M059J (cell line): ENCODE measurements at places on chromosomes 2 and 18. TPM values are rescaled to one million over a fixed set of nuclear protein-coding genes. Genes with fewer than 3 reads are reported as not detected.
A peak's percentile ranks its signal among the peaks of the same experiment; 100 is the strongest.

DLGAP1 gene
- total RNA-seq, result not detected in 2 replicates

FEV gene
- total RNA-seq, result not detected in 2 replicates

TMEM247 gene
- not detected in 2 replicates for total RNA-seq

DNA sequence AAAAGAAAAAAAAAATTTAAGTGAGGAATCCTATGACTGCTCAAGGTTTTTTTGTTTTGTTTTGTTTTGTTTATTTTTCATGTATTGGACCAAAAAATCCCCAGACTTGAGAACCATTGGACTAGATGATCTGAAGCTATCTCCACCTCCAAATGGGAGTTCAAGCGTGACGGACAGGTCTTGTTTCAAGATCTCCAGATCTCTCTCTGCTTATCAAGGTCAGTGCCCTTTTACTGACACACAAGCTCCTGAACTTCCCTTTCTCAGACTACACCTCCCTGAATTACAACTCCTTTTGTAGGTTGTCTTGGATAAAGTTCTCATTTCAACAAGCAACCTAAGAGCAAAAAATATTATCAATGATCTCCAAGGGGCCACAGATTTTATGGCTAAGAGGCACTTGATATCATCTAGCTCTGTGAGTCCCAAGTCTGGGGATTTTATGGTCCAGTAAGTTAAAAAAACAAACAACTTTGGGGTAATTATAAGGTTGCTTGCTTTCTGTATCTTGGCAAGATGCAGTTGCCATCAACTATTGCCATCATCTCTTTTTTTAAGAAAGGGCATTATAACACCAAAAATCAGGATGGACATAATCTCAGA lies 396.0 kb upstream of the ATP5MC3 start:
- peak; percentile 52 for DNase-seq

DNA sequence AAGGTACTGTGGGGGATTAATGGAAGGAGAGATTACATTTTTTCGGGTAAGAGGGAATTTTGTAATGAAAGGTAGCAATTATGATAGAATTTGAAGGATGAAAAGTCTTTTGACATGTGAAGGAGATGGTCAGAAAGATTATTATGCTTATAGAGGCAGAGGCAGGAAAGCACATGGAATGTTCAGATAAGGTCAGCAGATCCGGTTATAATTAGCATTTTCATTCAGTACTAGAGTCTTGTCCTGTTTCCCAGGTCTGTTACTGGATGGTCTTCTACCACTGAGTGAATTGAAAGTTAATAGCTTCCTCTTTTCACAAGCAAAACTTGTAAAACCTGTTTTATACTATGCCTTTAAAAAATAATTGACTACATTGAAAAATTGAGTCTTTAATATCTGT lies 116.9 kb downstream of the PHLPP1 start:
- no peak for DNase-seq

GRCh38 chr18:60503199-60503598 lies 130.6 kb upstream of the MC4R start:
- no peak for DNase-seq

DNA sequence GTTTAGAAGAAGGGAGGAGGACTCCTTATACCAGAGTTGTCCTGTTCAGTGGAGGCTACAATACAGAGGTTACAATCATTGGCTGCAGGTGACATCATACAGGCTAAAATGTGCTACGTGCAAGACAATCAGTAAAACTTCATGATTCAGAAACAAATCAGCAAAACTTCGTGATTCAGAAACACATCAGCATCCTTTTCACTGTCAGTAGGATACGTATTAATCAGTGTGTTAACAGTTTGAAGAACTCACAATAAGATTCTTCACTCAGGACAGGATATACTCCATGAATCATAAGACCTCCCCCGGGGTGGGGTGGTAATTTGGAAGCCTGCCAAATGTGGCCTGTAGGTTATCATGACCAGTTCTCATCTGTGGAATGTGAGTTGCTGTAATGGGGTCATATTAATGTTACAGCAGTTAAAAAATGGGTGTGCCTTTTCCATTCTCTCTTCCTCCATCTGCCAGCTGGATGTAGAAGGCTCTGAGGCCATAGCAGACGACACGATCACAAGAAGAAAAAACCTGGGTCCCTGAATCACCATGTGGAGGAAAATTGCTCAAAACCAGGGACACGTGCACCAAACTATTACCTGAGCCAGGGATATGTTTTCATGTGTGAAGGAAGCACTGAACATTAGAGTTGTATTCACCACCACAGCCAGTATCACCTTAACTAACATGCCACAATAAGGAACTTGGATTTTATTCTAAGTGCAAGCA lies 134.8 kb upstream of the CREB1 start:
- DNase-seq, result peak; percentile 98

DNA sequence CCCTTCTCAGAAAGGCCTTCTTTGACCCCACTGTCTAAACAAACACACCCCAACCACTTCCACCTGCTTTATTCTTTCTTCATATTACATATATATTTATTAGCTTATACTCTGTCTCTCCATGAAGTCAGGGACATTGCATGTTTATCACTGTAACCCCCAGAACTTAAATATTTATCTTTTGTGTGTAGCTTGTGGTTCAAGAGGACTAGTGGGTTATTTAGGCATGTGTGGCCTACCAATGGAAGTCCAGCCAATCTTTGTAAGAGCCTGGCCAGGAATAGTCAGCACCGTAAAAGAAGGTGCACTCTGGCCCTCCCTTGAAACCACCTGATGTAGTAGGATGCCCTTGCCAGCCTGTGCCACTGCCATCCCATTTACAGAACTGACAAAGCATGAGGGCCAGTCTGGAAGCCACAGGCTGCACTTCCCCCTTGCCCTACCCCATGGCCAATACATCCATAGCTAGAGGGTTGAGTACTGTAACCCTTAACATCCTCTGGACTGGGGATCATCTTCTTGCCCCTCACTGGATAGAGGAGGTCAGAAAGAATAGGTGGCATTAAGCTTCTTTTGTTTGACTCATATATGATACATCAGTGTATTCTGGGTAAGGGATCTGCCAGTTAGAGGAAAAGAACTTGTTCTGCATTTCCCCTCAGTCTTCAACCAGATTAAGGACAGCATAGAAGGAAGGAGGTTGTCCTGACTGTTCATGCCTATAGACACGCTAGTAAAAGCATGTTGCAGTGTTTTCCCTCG lies 4.9 kb downstream of the NEMP2 start:
- DNase-seq, result no peak

DNA sequence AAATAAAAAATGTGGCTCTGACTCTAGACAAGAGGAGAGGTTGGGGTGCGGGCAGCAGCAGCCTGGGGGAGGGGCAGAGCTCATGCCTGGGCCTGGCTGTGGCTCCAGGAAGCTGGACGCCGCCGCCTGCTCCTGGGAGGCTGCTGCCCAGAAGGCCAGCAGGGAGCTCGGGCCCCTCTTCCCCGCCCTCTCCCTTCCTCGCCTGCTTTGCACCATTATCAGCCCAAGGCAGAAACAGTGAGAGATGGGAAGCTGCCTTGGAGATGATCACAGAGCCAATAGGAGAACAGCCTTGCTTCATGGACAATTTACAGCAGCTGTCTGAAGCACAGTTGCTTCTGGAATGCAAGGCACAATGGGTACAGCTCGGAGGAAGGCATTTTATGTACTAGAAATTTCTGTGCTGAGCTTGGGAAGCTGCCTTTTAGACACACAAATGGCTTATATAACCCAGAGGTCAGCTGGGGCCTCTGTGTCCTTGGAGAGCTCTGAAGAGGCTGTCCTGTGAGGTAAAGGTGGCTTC lies 55.3 kb upstream of the AFF3 start:
- DNase-seq, result no peak

- peak; percentile 38 for DNase-seq
Measured at GRCh38 chr2:98348066-98348561, 1.9 kb downstream of the CNGA3 start.
